Amniotic stem cell (primary cell): ENCODE measurements at places on chromosomes 7 and 10.

- DNase-seq: no peak
Measured at GRCh38 chr7:7228967-7229366, 46.6 kb downstream of the C1GALT1 start.

GRCh38 chr10:28988980-28989379 is 299.9 kb upstream of the LYZL1 start:
- DNase-seq: no peak

GRCh38 chr10:76632767-76633051 is 1004.9 kb downstream of the KCNMA1 start:
- no peak for DNase-seq

- DNase-seq: no peak
Measured at GRCh38 chr10:126263006-126263676, 125.1 kb downstream of the ADAM12 start.

DNA sequence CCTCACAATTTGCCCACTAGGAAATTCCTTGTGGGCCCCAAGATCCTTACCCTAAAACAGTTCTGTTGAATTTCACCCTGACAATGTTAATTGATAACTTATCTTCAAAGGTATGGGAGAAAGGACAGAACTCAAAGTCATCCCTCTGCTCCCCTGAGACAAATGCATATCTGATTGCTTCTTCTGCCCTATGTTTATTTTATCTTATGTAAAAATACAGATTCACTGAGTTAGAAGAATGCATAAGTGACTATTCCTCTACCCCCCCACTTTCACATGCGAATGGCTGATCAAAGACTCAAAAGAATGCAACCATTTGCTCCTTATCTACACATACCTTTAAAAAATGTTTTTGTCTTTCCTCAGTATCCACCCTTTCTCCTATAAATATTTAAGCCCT is 235.7 kb upstream of the SEMA3C start:
- DNase-seq: no peak

- no peak for DNase-seq
Measured at GRCh38 chr10:6877722-6878392, 297.8 kb upstream of the PRKCQ start.

- no peak for DNase-seq
Measured at GRCh38 chr10:63703740-63704345, 182.6 kb downstream of the REEP3 start.

- DNase-seq: no peak
Measured at GRCh38 chr10:33235251-33235884, 99.1 kb downstream of the NRP1 start.

DNA sequence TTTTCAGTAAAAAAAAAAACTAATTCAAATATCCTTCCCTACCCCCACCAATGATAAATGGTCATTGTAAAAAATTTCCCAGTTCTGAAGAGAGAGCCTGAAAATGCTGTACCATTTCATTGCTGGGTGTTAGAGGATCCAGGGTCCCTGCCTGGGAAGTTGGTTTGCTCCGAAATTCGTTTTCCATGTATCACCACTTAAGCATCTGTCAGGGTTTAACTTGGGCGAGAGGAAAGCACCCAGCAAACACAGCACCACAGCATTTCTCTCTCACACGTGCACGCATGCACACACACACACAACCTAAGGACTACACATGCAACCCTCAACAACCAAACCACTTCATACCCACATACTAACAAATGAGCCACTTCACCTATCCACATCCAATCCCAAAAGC is 42.1 kb upstream of the EMX2 start:
- DNase-seq: no peak

- peak; percentile 23 for DNase-seq
Measured at GRCh38 chr10:80104066-80104926, 25.8 kb downstream of the TMEM254 start.

GRCh38 chr7:16589881-16590280 is 55.7 kb downstream of the ANKMY2 start:
- DNase-seq: no peak

GRCh38 chr7:127017196-127017595 is 235.5 kb downstream of the GRM8 start:
- DNase-seq: no peak

GRCh38 chr7:33043501-33044400 is 18.8 kb downstream of the NT5C3A start:
- DNase-seq: no peak

GRCh38 chr10:34116220-34116641 is 698.9 kb downstream of the PARD3 start:
- no peak for DNase-seq

GRCh38 chr10:71074176-71074755 is 138.1 kb upstream of the UNC5B start:
- no peak for DNase-seq

GRCh38 chr10:27297844-27298521 is 57.4 kb upstream of the ACBD5 start:
- no peak for DNase-seq

GRCh38 chr7:149133028-149133710 is 7.0 kb upstream of the ZNF425 start:
- DNase-seq: no peak

- no peak for DNase-seq
Measured at GRCh38 chr10:99937630-99938029, 72.1 kb downstream of the DNMBP start.

DNA sequence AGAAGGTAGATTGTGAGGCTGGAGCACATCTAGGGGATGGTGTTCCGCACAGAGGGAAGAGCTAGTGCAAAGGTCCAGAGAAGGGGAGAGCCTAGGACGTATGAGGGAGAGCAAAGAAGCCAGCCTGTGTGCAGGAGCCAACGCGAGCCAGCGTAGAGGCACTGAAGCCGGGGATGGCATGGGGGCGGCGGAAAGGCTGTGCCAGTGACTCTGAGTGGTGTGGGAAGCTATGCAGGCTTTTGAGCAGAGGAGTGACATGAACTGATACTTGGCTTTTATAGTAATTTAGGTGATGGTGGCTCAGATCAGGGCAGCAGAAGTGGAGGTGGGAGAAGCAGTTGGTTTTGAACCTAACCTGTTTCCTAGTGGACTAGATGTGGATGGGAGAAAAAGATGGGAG is 65.8 kb downstream of the ATXN7L1 start:
- no peak for DNase-seq

DNA sequence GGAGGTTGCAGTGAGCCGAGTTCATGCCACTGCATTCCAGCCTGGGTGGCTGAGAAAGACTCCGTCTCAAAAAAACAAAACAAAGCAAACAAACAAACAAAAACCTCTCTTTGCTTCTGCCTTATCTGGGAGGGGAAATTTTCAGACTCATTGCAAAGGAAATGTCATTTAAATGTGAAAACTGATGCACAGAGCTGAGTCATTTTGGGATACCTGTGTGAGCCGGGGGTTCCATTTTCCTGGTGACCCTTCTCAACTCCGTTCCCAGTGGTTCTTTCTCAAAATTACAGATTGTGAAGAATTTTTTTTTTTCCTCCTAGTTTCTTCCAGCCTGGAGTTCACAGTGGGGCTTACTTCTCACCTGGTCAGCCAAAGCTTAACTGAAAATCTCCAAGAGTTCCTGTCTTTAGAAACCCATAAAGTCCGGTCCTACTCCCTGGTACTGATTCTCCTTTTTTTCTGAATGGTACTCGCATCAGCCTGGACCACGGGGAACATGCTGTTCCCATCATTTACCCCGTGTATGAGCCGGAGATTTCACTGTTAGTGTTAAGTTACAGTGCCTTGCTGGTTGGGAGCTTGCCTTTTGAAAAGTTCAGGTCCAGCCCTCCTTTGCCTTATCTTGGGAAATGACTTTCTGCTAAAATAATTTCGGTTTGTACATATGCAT is 56.9 kb downstream of the RBM20 start:
- DNase-seq: no peak

- no peak for DNase-seq
Measured at GRCh38 chr10:62961951-62962523, 145.9 kb upstream of the EGR2 start.

GRCh38 chr7:78178319-78178718 is 379.7 kb downstream of the PHTF2 start:
- no peak for DNase-seq

DNA sequence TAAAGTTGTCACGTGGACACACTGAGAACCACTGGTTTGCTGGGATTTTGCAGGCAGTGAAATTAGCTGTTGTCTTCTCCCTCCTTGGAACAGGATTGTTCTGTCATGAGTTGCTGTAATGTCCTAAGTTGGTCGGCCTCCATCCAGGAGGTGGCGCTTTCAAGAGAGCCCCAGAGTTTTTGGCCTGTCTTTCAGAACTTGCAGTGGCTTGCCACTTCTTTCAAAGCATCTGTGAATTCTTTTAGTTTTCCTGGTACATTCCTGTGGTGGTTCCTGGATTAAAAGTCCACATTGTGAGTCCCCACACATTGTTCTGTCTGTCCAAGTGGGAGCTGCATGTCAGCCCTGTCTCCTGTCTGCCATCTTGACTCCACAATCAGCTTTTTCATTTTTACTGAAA is 133.8 kb downstream of the PON1 start:
- DNase-seq: no peak

GRCh38 chr7:135994466-135995205 is 17.5 kb upstream of the MTPN start:
- peak; percentile 3 for DNase-seq

GRCh38 chr7:26959290-26959689 is 94.9 kb upstream of the SKAP2 start:
- DNase-seq: no peak

DNA sequence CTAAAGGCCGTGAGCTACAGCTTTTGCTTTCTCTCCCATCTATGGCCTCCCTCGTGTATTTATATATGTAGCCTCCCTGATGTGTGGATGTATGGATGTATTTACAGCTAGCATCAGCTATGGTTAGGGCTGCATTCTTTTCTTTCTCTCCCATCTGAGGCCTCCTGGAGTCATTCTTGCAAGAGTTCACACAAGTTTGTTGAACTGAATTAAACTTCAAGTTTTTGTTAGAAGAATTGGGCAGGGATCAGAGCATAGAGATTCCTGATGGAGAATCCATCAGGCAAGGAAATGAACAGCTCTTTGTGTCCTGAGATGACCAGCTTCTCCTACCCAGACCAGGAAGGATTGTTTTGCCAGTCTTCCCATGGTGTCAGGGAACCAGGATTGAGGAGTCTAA is 60.3 kb downstream of the AHCYL2 start:
- DNase-seq: no peak

- DNase-seq: no peak
Measured at GRCh38 chr7:133230591-133231194, 22.2 kb upstream of the EXOC4 start.

DNA sequence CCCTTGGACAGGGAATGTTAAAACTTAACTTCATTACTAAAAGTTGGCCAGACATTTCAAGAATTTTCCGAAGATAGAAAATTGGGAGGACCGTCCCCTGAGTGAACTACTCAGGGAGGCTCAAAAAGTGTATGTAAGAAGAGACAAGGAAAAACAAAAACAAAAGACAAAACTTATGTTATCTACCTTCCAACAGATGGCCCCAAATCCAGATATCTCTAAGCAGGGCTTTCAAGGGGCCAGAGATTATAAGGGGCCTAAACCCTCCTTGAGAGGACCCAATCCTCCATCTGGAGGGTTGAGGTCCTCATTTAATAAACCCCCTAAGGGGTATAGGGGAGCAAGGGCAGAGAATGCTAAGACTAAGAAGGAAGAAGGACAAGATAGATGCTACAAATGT is 203.6 kb downstream of the SH2D4B start:
- no peak for DNase-seq

DNA sequence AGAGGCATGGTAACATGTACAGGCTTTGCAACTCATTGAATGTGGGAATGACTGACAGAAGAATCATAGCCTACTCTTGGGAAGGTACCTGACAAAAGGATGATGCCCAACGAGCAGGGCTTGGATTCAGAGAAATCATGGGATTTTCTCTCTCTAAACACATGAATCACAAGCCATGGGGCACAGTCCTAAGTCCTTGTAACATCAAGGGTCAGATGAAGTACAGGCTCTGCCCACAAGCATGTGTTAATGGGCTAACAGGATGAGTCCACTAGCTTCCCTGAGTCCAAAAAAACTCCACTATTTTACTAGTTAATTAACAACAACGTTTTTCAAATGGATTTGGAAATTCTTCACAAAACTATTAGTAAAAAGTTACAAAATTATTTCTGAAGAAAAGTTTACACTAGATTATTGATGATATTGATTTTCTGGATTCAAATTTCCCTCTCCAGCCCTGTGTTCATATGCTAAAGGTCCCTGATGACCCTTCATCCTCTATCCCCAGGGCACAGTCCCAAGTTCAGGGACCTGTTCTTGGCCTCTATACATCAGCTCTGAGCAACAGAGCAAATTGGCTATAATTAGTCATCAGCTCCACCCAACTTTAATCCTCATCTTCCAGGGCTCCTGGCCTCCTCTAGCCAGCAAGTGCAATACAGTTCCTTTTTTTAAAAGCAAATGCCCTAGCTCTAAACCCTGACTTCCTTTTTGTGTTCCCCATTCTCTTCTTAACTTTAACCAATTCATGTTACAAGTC is 99.8 kb downstream of the GSAP start:
- DNase-seq: no peak

- DNase-seq: no peak
Measured at GRCh38 chr10:21831986-21832820, 171.3 kb downstream of the DNAJC1 start.

GRCh38 chr10:67282871-67283270 is 357.0 kb downstream of the LRRTM3 start:
- DNase-seq: no peak

- no peak for DNase-seq
Measured at GRCh38 chr10:115049960-115050359, 43.2 kb upstream of the ATRNL1 start.
